ENCODE measurements at places on chromosomes 7 and 10.
A peak's percentile ranks its signal among the peaks of the same experiment; 100 is the strongest.

DNA sequence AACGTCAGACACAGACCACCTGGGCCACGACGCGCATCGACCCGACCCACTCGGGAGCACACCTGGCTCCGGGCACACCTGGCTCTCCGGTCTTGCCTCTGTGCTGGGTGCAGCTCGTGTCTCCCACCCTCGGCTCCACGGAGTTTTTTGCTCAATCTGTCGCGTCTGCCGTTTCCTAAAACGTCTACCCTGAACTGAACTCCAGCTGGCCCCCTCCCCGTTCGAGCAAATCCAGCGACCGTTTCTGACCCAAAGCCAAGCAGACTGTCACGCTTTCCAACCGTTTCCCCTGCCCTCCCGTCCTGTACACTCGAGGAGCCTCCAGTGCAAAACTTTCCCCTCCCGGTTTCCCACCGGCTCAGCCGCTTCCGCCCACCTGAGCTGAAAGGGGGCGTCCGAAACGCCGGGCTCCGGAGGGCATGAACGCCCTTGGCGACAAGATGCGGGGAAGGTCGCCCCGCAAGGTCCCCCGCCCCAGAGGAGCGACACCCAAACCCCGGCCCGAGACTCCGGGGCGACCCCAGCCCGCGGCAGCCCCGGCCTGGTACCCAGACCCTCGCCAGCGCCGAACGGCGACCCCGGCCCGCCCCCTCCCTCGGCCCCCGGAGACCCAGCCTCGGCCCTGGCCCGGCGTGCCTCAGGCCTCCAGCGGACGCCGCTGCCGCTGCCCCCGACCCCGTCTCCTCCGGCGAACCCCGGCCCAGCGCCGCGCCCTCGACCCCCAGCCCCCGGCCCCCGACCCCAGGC is 557 bp downstream of the CYTH3 start:
- DNase-seq = no peak

GRCh38 chr7:39592586-39592985 is 26.4 kb downstream of the YAE1 start:
- DNase-seq = no peak

DNA sequence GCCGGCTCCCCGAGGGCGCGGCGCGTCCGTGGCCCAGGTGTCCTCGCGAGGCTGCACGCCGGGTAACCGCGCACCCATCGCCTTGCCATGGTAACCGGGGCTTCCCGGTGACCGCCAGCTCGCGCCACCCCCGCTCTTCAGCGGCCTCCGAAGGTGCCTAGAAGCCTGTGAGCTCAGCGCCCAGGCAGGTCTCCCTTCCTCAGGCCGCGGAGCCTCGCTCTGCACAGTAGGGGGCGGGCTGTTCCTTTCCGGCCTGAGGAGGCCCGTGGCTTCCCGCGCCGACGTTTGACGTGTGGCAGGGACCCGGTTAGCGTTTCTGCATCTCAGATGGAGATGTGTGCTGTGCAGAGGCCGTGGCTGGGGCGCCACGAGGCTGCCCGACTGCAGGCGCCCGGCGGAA is 117.1 kb downstream of the DYNC2I1 start:
- DNase-seq = no peak

GRCh38 chr7:113562801-113563200 is 356.0 kb downstream of the PPP1R3A start:
- DNase-seq = no peak

GRCh38 chr10:110872145-110872983 is 636 bp downstream of the PDCD4 start:
- no peak for DNase-seq

GRCh38 chr7:27779873-27780272 is 39.9 kb downstream of the TAX1BP1 start:
- no peak for DNase-seq

GRCh38 chr7:116461500-116461899 is 38.0 kb upstream of the CAV2 start:
- no peak for DNase-seq

DNA sequence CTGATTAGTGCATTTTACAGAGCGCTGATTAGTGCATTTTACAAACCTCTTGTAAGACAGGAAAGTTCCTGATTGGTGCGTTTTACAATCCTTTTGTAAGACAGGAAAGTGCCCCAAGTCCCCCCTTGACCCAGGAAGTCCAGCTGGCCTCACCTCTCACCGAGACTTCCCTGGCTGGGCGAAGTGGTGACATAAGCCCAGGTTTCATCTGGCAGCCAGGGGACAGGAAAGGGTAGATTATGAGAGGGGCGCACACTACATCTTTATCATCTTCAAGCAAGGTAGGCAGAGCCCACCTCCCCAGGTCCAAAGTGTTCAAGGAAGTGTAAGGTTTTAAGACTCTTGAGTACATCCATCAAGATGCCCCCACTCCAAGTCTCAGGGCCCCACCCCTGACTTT is 5.5 kb upstream of the GDF10 start:
- DNase-seq = no peak

DNA sequence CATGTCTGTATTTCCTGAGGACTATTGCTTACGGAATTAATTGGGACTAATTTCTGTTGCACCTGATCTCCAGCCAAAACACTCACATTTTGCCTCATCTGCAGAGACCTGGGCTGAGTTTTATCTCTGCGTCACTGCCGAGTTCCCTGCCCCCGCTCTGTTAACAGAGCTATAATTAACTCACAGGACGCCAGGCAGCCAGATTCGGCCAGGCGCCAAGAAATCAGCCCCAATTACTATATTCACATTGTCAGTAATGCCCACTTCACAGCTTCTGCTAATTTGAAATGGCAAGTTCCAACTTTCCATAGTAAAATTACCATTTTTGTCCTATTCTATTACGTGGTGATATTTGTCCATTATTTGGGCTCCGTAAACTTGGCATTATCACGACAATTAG is 130.5 kb downstream of the CUX1 start:
- peak; percentile 80 for DNase-seq

- DNase-seq = no peak
These were observed 19.6 kb upstream of the FAM25A start for GRCh38 chr10:87000491-87000890.

DNA sequence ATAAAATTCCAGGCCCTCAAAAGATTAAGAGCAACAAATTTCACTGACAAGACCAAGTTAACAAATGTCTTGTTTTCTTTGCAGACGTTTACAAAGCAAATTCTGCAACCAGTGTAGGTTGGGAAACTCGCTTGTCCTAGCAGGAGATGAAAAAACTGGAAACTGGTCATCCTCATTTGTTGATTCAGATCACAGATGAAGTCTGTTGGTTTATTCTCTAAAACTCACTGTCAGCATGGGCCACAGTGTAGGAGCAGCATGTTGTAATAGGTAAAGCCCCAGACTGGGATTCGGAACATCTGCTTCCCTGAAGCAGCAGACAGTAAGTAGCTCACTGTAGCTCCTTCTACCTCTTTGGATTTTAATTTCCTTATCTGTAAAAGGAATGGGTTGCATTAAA is 31.5 kb downstream of the PANK1 start:
- DNase-seq = no peak

GRCh38 chr7:158743219-158743618 is 38.6 kb upstream of the NCAPG2 start:
- no peak for DNase-seq

GRCh38 chr10:63866747-63867140 is 345.5 kb downstream of the REEP3 start:
- no peak for DNase-seq

DNA sequence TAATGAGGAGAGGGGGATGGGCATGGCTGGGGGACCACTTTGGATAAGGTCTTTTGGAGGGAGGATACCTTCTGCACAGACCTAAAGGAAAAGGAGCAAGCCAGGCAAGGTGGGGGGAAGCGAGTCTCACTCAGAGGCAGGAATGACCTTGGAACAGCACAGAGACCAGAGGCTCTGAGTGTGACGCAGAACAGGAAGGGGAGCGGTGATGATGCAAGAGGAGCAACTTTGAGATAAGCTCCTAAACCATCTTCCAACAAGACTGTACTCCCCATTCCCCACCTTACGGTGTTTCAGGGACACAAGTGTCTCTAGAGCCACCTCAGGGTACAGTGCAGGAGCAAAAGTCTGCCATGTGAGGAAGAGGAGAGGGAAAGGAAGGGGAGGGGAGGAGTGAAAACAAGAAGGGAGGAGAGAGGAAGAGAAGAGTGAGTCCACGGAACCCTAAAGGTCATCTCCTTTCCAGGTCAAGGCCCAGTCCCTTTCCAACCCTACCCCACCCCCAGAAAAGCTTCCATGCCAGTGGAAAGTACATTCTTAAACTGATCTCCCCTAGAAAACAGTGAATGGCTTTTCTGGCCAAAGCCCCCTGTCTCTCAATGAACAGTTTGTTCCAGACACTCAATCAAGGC is 54.1 kb downstream of the JAZF1 start:
- no peak for DNase-seq

- no peak for DNase-seq
These were observed 44.9 kb downstream of the SP8 start for GRCh38 chr7:20741801-20742200.

DNA sequence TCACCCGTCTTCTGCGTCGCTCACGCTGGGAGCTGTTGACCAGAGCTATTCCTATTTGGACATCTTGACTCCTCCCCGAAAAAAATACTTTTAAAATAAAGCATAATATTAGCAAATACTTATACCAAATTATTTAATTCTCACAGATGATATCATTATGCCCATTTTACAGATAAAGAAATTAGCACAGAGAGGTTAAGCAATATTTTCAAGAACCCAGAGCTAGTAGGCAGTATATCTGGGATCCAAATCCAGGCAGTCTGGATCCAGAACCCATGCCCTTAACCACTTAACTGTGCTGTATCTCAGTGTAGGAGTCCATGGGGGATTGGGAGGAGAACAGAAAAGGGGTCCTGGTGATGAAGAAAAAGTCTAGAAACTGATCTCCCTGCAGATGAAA is 6.1 kb downstream of the IQUB start:
- DNase-seq = no peak

DNA sequence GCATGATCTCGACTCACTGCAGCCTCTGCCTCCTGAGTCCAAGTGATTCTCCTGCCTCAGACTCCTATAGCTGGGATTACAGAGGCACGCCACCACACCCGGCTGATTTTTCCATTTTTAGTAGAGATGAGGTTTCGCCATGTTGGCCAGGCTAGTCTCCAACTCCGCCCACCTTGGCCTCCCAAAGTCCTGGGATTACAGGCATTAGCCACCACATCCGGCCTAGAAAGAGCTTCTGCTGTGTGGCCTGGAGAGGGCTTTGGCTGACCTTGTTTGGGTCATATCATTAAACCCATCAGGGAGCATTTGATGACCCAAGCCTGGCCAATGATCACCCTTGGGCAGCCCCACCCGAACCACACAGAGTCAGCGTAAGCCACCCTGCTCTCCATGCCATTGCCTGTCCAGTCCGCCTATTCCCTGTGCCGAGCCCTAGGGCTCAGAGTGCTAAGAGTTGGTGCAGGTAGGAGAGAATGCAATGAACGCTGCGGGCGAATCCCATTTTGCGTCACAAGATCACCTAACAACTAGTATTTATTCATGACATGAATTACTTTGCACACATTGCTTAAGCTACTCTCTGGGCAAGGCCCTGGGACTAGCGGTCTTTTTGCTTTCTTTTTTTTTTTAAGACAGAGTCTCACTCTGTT is 22.3 kb upstream of the GDI2 start:
- DNase-seq = no peak

DNA sequence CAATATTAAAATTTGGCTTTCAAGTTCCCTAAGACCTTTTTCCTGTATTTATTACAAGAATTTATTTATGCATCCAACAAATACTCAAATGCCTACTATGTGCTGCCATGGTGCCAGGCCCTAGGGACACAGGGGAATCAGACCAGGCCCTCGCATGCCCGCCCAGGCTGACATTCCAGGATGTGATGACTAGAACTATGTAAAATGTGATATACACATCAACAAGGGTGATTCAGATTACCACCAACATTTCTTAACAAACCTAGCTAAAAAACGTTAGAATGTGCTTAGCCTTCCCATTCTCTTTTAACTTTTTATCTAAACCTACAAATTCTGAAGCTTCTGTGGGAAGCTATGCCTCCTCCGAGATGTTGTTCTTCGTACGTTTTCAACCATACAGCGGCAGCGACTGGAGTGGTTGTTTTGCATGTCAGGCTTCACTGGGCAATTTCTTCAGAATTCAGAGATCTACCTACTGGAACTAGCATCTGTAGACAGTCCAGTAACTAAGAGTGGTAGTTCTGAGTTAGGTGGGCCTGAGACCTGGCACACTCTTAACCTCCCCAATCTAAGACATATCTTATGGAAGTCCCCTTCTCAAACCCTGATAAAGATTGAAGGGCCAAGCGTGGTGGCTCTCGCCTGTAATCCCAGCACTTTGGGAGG is 22.1 kb downstream of the GNA12 start:
- DNase-seq = no peak

DNA sequence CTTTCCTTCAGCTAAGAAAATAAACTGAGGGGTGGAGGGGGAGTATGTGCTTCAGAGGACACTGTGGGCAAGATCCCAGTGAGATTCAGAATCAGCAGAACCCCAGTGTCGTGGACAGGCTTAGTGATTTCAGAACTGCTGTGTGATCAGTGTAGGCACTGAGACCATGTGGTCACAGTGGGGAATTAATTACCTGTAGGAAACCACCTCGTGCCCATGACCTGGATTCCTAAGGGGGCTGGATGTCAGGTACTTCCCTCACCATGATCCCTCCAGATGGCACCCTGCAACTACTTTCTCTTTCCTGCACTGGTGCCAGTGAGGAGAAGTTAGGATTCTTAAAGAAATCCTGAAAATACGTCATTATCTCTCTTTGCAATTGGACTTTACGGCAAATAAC is 64.4 kb downstream of the HBP1 start:
- no peak for DNase-seq

- DNase-seq = no peak
These were observed 269.5 kb downstream of the TRIL start for GRCh38 chr7:28688651-28689050.

GRCh38 chr7:114645451-114645850 is 230.8 kb downstream of the FOXP2 start:
- peak; percentile 90 for DNase-seq

GRCh38 chr10:106957823-106958588 is 206.5 kb downstream of the SORCS1 start:
- DNase-seq = no peak

- DNase-seq = no peak
These were observed 51.1 kb downstream of the ASB13 start for GRCh38 chr10:5615316-5615715.

- no peak for DNase-seq
These were observed 70.8 kb upstream of the UCN3 start for GRCh38 chr10:5293691-5294550.

DNA sequence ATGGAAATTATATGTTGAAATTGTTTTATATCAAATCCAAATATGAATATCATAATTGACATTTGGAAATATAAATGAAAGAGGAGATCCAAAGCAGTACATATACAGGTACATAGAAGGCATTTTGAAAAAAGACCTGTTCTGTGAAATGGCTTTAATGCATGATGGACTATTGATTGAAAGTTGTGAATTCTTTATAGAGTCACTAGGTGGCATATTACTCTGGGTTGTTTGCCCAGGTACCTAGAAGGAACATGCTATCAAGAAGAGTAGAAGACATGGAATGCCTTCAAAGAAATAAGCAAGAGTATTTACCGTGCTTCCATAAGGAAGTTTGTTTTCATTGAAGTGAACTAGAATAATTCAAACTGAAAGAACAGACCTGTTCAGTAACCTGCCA is 160.0 kb upstream of the ANK3 start:
- no peak for DNase-seq

- DNase-seq = no peak
These were observed 61.6 kb upstream of the MKI67 start for GRCh38 chr10:128187788-128188185.

GRCh38 chr7:81688622-81689411 is 81.0 kb downstream of the HGF start:
- DNase-seq = no peak

- DNase-seq = no peak
These were observed 620 bp downstream of the BET1 start for GRCh38 chr7:94003446-94004023.

Measured in NCI-H2081 treated with DMSO at 0.1 percent for 48 hours (cell line).